ENCODE measurements at places on chromosomes 12 and 14.
A peak's percentile ranks its signal among the peaks of the same experiment; 100 is the strongest.

DNA sequence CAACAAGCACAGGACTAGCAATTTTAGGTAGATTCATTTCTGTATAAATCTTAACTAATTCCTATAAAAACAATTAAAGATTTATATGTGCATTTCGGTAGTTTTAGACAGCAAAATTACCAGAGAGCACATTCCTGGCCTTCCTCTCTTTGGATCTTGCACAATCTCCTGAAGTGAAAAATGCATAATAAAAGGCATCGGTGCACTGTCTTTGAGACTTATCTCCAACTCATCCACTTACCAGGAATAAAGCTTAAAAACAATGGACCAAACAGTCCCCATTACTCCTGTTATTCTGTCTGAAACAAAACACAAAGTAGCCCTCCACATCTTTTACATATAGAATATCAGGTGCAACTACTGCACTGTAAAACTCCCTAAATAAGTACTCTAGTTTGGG is 69.3 kb downstream of the HECTD1 start:
- no peak for DNase-seq

DNA sequence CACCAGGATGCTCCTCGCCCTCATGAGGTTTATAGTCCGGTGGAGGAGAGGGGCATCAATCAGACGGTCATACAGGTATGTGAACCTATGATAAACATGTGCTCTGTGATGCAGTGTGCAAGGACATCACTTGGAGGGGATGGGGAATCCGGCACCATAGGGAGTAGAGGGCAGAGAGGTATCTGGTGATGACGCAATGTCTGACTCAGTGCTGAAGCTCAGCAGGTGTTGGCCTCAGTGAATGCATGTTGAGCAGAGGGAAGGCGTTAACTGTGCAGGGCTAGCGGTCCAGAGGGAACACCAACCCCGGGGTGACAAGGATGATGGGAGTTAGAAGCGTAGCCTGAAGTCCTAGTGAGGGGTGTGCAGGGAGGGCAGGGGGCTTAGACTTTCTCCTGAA is 200.9 kb downstream of the TMEM132C start:
- no peak for DNase-seq

DNA sequence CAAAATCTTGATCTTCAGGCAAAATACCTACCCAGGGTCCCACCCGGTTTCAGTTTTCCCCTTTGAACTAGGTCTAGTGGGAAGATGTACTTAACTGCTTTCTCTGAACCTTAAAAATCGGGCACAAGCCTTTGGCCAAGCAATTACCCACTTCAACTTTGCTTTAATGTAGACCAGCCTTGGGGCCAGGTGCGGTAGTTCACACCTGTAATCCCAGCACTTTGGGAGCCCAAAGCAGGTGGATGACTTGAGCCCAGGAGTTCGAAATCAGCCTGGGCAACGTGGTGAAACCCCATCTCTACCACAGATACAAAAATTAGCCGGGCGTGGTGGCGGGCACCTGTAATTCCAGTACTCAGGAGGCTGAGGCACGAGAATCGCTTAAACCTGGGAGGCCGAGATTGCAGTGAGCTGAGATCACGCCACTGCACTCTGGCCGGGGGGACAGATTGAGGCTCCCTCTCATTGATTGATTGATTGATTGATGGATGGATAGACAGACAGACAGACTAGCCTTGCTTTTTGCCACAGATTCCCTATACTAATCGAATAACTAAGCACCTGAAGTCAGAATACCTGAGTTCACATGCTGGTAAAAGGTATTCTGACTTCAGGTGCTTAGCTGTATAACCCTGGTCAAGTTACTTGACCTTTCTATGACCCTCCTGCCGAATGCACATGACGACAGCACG is 1.9 kb downstream of the CLIP1 start:
- peak; percentile 46 for DNase-seq

- DNase-seq, result no peak
These were observed 89.9 kb upstream of the AMN1 start for GRCh38 chr12:31818623-31819268.

DNA sequence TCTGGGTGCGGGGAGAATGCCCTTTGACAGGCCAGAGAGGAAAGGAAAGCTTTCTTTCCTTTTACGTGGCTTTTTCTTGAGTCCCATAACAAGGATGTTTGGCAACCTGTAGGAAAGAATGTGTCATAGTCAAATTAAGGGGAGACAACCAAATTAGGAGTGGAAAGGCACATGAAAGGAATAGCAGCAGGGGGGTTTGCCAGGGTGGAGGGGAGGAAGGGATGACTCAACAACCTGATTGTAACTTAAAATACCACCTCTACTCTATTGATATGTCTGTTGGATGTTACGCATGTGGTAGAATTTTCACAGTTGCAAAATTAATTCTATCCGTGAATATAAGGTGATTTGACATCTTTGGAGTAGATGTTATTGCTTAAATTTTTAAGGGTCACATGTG is 28.5 kb upstream of the MYBPC1 start:
- no peak for DNase-seq

GRCh38 chr14:90632451-90632850 is 183.8 kb downstream of the TTC7B start:
- no peak for DNase-seq

All from suprapubic skin (tissue), 4 donors.